ENCODE measurements at places on chromosomes 12 and 14.

DNA sequence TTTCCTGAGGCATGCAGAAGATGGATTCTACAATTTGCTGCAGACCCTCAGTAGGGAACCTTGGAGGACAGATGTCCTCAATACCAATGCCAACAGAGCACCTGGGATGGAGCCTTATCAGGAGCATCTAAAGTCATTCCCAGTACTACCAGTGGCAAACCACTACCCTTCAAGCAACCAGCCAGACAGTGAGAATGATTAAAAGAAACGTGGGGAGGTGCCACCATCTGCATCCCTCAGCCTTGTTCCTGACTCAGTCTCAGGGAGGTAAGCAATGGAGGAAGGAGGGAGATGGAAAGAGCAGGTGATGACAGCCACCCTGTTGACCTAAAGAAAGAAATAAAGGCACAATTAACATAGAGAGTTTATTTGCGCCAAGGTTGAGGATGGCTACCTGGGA is 175.2 kb upstream of the GRIN2B start:
- no peak for DNase-seq

- DNase-seq: peak; percentile 17
These were observed 55.3 kb downstream of the VCPKMT start for GRCh38 chr14:50060871-50061663.

GRCh38 chr12:25497021-25497420 is 56.1 kb downstream of the LMNTD1 start:
- no peak for DNase-seq

GRCh38 chr12:10715491-10715890 is 7.6 kb downstream of the YBX3 start:
- no peak for DNase-seq

DNA sequence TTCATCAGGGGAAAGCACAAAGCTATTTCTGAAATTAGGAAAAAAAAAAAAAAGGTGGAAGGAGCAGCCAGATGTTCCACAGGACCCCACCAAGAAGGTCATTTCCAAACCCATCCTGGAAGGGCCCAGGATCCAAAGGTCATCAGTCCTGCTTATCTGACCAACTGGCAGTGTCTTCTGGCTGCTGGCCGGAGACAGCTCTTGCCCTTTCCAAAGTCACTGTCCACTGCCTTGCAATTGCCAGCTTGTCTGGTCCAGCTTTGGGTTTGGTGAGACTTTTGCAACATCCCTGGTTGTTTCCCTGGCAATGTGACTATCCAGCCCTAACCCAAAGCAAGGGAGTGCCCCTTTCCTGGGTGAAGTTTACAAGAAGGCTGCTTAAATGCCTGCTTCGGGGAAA is 18.9 kb upstream of the HSPB8 start:
- no peak for DNase-seq

GRCh38 chr14:21999402-21999801 is 325.8 kb upstream of the OR4E1 start:
- no peak for DNase-seq

GRCh38 chr12:112833267-112833666 is 41.7 kb downstream of the RPH3A start:
- DNase-seq: no peak

GRCh38 chr12:94813314-94813713 is 163.0 kb upstream of the TMCC3 start:
- no peak for DNase-seq

Measured in stimulated activated CD8-positive, alpha-beta memory T cell treated with anti-CD3 and anti-CD28 coated beads, Interleukin-2, amount 100 ng/mL, for 1 hour (primary cell).